ENCODE measurements at places on chromosomes 4 and X.

GRCh38 chr4:176156656-176157055 is 38.7 kb downstream of the SPATA4 start:
- DNase-seq: no peak

- no peak for DNase-seq
Observed at GRCh38 chr4:1403591-1404572, 2.4 kb downstream of the NKX1-1 start.

- DNase-seq: no peak
Observed at GRCh38 chrX:40263014-40263560, 165.3 kb upstream of the BCOR start.

GRCh38 chr4:185098474-185098873 is 44.6 kb upstream of the SLC25A4 start:
- no peak for DNase-seq

DNA sequence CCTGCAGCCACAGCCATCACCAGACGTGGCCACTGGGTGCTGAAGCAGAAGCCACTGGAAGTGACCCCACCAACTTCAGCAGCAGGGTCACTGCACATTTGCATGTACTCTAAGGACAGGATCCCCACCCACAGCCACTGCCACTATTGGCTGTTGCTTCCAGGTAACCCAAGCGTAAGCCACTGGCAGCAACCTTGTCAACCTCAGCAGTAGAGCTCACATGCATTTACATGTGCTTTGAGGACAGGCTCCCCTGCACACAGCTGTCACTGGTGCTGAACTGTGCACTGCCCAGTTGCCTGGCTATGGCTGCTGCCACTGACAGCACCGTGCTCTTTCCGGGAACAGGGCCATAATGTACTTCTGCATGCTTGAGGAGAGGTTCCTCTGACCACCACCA is 332.4 kb upstream of the DMD start:
- no peak for DNase-seq

GRCh38 chr4:187128222-187128621 is 404.6 kb upstream of the FAT1 start:
- DNase-seq: no peak

- DNase-seq: no peak
Observed at GRCh38 chr4:106140601-106141000, 175.4 kb downstream of the TBCK start.

GRCh38 chr4:6322761-6323566 is 53.3 kb downstream of the WFS1 start:
- DNase-seq: no peak

DNA sequence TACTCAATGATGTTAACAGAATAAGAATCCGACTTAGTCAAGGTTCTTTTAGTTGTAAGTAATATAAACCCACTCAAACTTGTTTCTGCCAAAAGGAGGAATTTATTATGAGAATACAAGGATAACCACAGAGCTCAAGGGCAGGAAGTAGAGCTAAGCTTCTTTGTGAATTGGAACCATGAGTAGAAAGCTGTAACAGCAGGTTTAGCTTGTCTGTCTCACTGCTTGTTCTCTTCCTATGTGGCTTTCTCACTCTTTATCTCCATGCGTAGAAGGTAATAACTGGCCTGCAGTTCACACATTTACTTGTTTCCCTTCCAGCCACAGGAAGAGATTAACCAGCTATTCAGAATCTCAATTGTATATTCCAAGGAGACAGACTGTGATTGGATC is 378.3 kb downstream of the PPP1R2C start:
- peak; percentile 47 for DNase-seq

- DNase-seq: no peak
Observed at GRCh38 chrX:3177851-3178250, 136.6 kb downstream of the ARSF start.

- DNase-seq: no peak
Observed at GRCh38 chr4:188554413-188554812, 415.2 kb downstream of the TRIML1 start.

All from NCI-H82 (cell line).